ENCODE measurements at places on chromosomes 5 and 9.
A peak's percentile ranks its signal among the peaks of the same experiment; 100 is the strongest.

GRCh38 chr9:104556830-104557634 is 11.9 kb upstream of the OR13C8 start:
- H3K4me3 ChIP-seq = no peak overlapping the region
- no peaks in the 10 kb centered on the region for H3K27me3 ChIP-seq

DNA sequence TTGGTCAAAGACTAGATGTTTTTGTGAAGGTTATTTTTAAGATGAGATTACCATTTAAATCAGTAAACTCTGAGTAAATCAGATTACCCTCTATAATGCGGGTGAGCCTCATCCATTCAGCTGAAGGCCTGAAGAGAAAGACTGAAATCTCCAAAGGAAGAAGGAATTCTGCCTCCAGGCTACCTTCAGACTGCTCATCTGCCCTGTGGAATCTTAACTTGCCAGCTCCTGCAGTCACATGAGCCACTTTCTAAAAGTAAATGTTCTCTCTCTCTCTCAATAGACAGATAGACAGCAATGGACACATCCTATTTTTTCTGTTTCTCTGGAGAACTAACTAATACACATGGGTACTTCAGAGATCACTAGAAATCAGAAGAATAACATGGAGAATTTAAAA is 182.8 kb downstream of the CFAP90 start:
- peaks cover 32% of the 10 kb centered on the region for H3K4me1 ChIP-seq
- H3K27me3 ChIP-seq = no peaks in the 10 kb centered on the region
- no peak overlapping the region for H3K4me3 ChIP-seq
- no peaks in the 10 kb centered on the region for H3K36me3 ChIP-seq
- H3K27ac ChIP-seq = peak overlapping the region; percentile 48

DNA sequence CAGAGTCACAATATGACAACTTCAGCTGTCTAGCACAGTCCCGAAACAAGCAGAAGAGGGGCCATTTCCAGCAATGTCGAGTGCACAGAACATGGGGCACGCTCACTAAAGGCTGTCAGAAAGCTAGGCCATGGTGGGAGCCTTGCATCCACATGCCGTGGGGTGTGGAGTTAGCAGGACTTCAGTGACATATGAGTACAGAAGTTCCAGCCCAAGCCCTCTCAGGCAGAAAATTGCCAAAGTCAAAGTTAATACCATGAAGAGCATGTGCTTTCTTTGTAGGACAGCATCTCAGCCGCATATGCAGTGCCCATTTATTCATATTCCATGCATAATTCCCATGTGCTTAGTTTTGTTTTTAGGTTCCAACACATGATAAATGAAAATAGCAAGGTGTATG is 26.7 kb downstream of the ECM2 start:
- no peak overlapping the region for H3K27ac ChIP-seq
- no peaks in the 10 kb centered on the region for H3K27me3 ChIP-seq
- DNase-seq = no peak

DNA sequence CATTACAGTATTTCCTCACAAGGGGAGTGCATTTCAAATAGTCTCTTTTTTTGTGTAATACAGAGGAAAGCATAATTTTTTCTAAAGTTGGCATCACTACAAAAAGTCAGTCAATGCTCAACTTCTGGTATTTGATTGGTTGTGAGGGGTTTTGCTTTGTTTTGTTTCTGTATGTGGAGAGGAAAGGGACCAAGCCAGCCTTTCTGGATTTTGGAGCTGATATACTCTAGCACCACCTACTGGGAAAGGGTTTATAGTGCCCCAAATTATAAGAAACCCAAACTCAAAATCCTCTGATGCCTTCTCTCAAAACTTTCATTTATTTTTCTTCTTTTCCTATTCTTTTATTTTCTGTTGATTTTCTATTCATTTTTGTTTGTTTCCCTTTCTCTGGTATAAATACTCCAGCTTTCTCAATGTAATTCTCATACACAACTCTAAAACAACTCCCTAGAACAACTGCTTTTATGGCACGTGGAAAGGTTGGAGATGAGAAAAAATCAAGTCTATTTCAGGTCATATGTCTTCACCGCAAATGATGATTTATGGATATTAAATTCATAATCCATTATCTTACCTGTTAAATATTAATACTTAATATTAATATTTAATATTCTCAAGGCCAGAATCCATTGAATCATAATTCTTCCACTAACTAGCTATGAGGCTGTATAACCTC is 69.5 kb upstream of the ANXA1 start:
- H3K4me3 ChIP-seq = no peak overlapping the region
- no peaks in the 10 kb centered on the region for H3K27me3 ChIP-seq
- no peak overlapping the region for H3K27ac ChIP-seq
- DNase-seq = no peak
- H3K36me3 ChIP-seq = no peaks in the 10 kb centered on the region

DNA sequence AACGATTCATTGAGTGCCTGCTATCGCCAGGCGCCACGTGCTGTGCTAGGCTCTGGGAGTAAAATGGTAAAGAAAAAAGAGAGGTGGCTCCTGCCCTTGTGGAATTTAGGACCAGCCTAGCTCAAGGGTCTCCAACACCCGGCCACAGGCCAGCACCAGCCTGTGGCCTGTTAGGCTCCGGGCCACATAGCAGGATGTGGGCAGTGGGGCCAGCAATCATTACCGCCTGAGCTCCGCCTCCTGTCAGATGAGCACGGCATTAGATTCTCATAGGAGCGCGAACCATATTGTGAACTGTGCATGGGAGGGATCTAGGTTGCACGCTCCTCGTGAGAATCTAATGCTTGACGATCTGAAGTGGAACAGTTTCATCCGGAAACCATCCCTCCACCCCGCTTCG is 1.5 kb downstream of the RMRP start:
- peaks cover 25% of the 10 kb centered on the region for H3K4me1 ChIP-seq
- no peaks in the 10 kb centered on the region for H3K36me3 ChIP-seq
- peak overlapping the region; percentile 100 for H3K27ac ChIP-seq
- H3K27me3 ChIP-seq = no peaks in the 10 kb centered on the region
- no peak overlapping the region for H3K4me3 ChIP-seq

- H3K27ac ChIP-seq = no peak overlapping the region
- no peaks in the 10 kb centered on the region for H3K27me3 ChIP-seq
- H3K36me3 ChIP-seq = no peaks in the 10 kb centered on the region
- no peak overlapping the region for H3K4me3 ChIP-seq
Measured at GRCh38 chr9:100354121-100354800, 1.5 kb upstream of the TEX10 start.

DNA sequence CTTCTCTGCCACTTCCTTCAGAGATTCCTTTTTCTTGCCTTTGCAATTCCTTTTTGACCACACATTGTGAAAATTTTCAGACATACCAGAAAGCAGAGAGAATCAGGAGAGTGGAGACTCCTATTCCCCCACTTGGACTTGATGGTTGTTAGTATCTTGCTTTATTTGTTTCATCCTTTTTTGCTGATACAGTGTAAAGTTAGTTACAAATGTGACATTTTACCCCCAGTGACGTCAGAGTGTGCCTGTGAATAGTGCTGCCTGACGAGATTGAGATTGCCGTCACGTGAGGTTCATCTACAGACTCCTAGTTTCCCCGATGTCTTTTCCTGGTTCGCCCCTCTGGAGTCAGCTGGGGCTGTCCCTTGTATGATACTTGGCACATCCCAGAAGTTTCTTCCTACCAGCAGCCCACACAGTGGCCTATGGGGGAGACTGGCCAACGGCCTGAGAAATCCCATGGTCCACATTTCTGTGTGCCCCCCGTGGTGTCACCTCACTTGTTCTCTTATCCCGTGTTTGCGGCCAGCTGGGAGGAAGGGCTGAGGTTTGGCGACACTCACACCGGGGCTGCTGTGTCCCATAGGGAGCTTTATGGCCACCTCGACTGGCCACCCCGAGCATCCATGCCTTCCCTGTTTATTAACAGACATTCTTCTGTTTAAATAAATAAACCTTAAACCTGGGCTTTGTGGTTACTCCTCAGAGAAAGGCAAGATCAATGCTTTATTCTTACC is 48.2 kb upstream of the CACNA1B start:
- no peaks in the 10 kb centered on the region for H3K27me3 ChIP-seq
- no peaks in the 10 kb centered on the region for H3K36me3 ChIP-seq
- H3K27ac ChIP-seq = no peak overlapping the region

DNA sequence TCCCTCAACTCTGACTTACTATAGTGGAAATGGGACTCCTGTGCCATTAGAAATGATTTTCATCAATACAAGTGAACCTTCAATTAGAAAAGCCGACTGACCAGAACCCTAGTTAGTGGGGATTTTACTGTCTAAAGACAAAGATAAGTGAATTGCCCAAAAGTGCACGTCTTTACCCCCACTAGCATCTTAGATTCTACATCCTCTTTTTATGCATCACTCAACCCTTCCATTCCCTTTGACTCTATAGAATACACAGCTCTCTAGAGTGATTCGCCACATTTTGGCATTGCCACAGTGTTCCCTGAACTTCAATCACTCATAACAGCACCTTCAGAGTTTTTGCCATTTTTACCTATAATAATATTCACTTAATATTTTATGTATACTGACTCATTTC is 226.6 kb downstream of the EBF1 start:
- no peaks in the 10 kb centered on the region for H3K27me3 ChIP-seq
- no peaks in the 10 kb centered on the region for H3K4me1 ChIP-seq
- H3K27ac ChIP-seq = no peak overlapping the region
- H3K4me3 ChIP-seq = no peak overlapping the region

- H3K4me1 ChIP-seq = peaks cover 31% of the 10 kb centered on the region
- DNase-seq = peak; percentile 67
- H3K4me3 ChIP-seq = peak overlapping the region; percentile 37
- H3K27ac ChIP-seq = peak overlapping the region; percentile 63
Measured at GRCh38 chr5:67268231-67269021, 71.8 kb upstream of the CD180 start.

GRCh38 chr5:134465816-134466240 is 54.1 kb upstream of the CDKN2AIPNL start:
- peak overlapping the region; percentile 94 for H3K27ac ChIP-seq
- peak; percentile 95 for DNase-seq
- H3K4me3 ChIP-seq = peak overlapping the region; percentile 69
- H3K36me3 ChIP-seq = no peaks in the 10 kb centered on the region
- H3K27me3 ChIP-seq = no peaks in the 10 kb centered on the region

- DNase-seq = no peak
- no peak overlapping the region for H3K27ac ChIP-seq
- H3K4me1 ChIP-seq = peaks cover 5% of the 10 kb centered on the region
- no peaks in the 10 kb centered on the region for H3K36me3 ChIP-seq
- H3K27me3 ChIP-seq = no peaks in the 10 kb centered on the region
- no peak overlapping the region for H3K4me3 ChIP-seq
Measured at GRCh38 chr5:43674536-43674935, 71.6 kb downstream of the NNT start.

- DNase-seq = peak; percentile 86
- no peak overlapping the region for H3K4me3 ChIP-seq
- H3K4me1 ChIP-seq = peaks cover 13% of the 10 kb centered on the region
- H3K36me3 ChIP-seq = no peaks in the 10 kb centered on the region
Measured at GRCh38 chr5:172733131-172733973, 37.6 kb downstream of the DUSP1 start.

DNA sequence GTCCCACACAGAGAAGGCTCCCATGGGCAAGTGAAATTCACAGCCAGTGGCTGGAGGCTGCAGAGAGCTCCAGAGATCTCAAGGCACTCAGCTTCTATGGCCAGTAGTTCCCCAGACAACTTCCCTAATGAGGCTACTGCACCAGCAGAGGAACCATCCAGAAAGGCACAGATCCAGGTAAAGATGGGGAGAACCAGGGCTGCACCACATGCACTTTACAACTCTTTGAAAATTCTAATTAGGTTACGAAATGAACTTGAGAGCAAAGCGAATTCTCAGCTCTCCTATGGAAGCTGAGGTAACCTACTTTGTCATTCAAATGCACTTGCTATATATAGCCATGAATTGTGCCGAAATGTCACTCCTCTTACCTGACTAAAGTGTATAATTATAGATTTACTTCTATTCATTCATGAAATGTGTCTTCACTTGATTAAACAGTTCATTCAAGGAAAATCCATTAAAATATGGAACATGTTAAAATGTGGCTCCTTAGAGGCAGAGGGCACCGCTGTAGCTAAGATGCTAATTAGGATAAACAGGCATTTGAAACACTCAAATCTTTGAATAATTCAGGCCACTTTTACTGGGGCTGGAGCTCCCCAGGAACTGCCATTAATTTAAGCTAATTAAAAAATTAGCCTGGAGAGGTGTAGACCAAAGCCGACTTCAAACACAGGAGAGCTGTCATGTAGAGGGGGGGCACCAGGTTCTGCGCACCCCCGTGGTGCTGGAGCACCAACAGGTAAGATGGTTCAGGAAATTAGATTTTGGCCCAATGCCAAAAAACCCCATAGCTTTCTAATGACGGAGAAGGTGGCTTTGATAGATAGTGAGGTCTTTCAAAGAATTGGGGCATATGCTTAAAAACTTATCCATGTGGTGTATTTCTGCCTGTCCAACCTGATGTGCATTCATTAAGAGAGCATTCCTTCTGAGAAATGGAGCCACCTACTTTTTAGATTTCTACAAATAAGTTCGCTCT is 204.1 kb downstream of the GABBR2 start:
- no peak for DNase-seq
- no peaks in the 10 kb centered on the region for H3K4me1 ChIP-seq
- no peak overlapping the region for H3K27ac ChIP-seq
- H3K27me3 ChIP-seq = no peaks in the 10 kb centered on the region

DNA sequence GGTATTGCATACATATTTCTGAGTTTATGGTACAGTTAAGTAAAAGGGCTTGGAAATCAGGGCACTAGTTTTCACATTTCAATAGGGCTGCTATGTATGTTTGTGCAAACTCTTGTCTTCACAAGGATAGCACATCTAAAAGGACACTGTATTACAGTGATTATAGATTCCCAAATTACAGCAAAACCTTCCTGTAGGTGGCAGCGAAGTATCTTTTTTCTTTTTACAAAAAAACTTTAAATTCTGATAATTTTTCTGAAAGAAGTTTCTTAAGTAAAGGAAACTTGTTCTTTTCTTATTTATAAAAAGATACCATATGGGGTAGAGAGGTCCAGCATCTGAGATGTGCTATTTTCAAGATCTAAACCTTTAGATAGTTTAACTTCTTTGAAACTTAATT is 337.8 kb downstream of the PTPRD start:
- no peak overlapping the region for H3K4me3 ChIP-seq
- H3K36me3 ChIP-seq = no peaks in the 10 kb centered on the region
- H3K4me1 ChIP-seq = no peaks in the 10 kb centered on the region

DNA sequence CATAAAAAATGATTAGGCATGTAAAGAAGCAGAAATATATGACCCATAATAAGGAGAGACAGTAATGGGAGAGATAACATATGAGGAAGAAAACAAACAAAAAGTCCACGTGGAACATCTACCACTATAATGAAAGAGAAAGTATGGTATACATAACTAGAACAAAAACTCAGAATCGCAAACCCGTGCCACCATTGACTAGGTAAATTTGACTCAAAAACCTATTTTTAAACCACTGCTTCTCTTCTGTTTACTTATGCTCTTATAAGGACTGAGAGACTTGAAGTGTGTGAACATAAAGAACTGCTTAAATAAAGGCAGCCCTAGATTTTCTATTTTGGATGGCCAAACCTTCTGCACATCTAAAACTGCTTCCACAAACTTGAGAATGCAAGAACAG is 330.7 kb downstream of the CAAP1 start:
- H3K27ac ChIP-seq = no peak overlapping the region
- no peak for DNase-seq
- no peaks in the 10 kb centered on the region for H3K4me1 ChIP-seq
- H3K4me3 ChIP-seq = no peak overlapping the region
- H3K36me3 ChIP-seq = no peaks in the 10 kb centered on the region
- no peaks in the 10 kb centered on the region for H3K27me3 ChIP-seq

Measured in psoas muscle (tissue), 8 donors.